ENCODE measurements at places on chromosomes 12 and 14.

DNA sequence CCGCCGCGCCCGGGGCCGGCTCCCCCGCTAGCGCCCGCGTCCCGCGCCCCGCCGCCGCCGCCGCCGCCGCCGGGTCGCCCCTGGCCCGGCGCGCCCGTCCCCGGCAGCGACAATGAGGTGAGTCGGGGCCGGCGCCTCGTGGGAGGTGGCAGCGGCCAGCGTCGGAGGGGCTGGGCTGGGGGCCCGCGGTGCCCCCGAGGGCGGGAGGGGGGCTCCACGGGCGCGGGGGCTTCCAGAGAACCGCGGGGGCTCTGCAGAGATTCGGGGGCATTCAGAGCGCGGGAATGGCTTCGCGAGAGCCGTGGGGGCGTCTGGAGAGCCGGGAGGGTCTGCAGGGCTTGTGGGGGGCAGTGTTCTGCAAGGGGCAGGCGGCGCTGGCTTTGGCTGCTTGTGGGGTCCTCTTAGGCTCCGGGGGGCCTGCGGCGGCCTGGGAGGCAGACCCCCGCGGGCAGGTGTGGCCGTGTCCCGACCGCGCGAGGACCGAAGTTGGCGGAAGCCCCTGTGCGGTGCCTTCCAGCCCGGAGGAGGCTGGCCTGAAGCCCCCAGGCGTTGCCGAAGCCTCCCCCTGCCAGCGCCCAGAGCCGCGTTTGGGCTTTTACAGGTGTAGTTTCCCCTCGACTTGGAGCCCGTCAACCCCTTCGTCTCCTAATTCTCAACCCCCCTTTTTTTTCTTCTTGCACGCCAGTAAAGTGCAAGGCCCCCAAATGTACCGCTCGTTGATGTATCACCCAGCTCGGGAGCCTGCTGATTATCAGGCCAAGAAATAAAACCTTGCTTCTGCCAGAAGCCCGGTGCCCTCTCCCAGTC lies 93.1 kb upstream of the EVL start:
- DNase-seq: no peak

DNA sequence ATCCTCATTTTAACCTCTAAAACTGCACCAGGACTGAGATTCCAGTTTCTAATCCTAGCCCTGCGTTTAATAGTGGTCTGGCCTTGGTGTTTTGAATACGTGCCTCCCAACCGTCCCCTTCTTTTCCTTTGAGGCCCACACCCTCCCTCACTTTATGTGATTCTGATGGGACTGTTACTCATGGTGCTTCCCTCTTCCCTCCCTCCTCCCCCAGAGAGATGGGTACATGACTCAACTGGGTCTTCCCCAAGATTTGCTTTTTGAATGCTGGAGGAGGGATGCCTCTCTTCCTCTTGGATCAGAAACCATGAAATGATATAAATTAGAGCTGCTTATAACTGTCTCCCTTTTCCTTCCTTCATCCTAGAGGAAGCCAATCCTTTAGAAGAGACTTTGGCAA lies 8.2 kb upstream of the PPP2R5E start:
- no peak for DNase-seq

GRCh38 chr12:2636741-2637340 lies 157.9 kb upstream of the FKBP4 start:
- no peak for DNase-seq

- no peak for DNase-seq
Measured at GRCh38 chr12:89494411-89495231, 30.0 kb downstream of the GALNT4 start.

DNA sequence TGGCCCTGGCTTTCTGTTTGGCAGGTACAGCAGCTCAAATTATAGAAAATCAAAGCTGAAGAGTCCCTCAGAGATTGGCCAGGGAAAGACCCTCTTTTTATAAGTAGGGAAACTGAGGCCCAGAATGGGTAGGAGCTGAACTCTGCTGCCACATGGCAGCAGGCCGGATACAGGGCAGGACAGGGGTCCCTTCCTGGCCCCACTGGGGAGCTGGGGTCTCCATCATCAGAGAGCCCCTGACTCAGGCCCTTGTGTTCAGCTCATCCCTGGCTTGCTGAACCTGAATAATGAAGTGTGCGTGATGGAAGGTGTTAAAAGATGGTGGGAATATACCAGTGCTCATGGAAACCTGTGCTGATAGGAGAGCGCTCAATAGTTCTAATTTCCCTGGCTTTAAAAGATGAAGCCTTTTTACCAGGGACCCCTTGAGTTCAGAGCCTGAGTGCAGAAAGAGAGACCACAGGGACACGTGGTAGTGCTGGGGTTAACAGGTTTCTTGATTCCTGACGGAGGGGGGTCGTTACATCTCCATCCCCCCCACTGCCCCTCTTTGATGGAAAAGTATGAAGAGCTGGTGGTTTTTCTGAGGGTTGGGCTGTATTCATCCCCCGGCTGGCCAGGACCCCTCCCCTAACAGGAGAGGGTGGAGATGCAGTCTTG lies 4.4 kb downstream of the DLK1 start:
- no peak for DNase-seq

DNA sequence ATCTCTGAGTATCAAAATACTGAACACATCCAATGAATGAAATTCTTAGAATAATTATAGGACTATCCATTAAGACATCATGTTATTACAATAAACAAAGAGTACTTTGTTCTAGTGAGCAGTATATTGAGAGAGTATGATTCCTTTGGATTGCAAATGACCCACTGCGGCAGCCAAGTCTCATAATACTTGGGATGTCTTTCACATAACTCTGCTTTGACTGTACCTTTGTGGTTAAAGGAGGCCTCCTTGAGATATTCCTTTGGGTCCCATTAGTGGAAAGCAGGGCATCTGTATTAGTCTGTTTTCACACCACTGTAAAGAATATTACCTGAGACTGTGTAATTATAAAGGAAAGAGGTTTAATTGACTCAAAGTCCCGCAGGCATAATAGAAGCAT lies 593.8 kb downstream of the TRHDE start:
- no peak for DNase-seq

- DNase-seq: no peak
Measured at GRCh38 chr12:70627677-70628076, 9.6 kb downstream of the PTPRB start.

GRCh38 chr12:91496337-91496736 lies 313.7 kb upstream of the DCN start:
- no peak for DNase-seq

GRCh38 chr14:81859046-81859445 lies 325.4 kb upstream of the SEL1L start:
- no peak for DNase-seq

- DNase-seq: no peak
Measured at GRCh38 chr14:88079624-88080023, 74.7 kb downstream of the GPR65 start.

GRCh38 chr14:104076743-104077142 lies 8.8 kb upstream of the ASPG start:
- no peak for DNase-seq

- DNase-seq: no peak
Measured at GRCh38 chr12:117279606-117280005, 81.8 kb downstream of the NOS1 start.

GRCh38 chr14:52355526-52355925 lies 41.4 kb downstream of the PTGER2 start:
- DNase-seq: no peak

DNA sequence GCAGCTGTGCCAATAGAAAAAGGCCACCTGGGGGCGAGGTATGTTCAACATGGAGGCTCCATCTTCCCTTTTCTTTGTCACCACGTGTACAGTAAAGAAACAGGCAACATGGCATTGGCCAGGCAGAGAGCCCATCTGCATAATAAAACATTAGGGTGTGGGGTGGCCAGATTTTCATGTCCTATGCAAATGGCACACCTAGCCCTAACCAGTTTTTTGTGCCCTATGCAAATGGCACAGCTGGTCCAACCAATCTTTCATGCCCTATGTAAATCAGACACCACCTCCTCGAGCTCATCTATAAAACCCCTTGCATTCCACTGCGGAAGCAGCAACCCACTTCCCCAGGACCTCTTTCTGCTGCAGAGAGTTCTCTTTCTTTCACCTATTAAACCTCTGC lies 149.1 kb upstream of the RGS6 start:
- DNase-seq: no peak

GRCh38 chr12:14694145-14694714 lies 2.2 kb downstream of the GUCY2C start:
- DNase-seq: no peak

- DNase-seq: no peak
Measured at GRCh38 chr12:89707703-89708564, 704 bp downstream of the ATP2B1 start.

GRCh38 chr12:16002880-16003279 lies 91.7 kb downstream of the DERA start:
- DNase-seq: no peak

DNA sequence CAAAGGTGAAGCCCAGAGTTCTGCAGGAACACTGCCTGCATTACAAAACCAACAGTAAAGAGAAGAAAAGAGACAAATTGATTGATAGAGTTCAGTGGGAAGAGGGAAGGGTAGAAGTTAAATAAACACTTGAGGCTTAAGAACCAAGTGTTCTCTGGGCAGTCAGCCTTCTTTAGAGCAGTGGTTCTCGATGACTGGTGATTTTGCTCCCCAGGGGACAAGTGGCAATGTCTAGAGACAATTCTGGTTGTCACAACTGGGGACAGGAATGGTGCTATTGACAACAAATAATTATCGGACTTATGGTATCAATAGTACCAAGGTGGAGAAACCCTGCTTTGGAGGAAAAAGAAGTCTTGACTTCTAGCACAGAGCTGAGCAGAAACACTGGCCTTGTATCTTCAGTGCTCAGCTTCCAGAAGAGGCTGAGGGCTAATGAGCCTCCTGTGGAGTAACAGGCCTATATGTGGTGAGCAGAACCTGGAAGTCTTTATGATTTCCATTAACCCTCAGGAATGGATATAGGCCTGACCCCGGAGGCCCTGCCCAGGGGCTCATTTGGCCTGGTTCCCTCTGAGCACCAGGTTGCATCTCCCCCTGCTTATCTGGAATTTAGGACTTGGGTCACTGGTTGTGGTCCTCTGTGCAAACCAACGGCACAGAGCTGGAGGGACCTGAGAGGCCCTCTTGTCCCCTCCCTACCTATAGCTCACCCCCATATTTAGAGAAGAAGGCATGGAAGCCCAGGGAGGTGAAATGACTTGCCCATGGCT lies 204.6 kb upstream of the PWP1 start:
- DNase-seq: no peak

- DNase-seq: no peak
Measured at GRCh38 chr14:19743256-19743655, at the start of gene OR4Q3. TSS of gene OR4Q3 (plus strand) at chr14:19743571.

- no peak for DNase-seq
Measured at GRCh38 chr12:12138203-12139154, 67.7 kb downstream of the BCL2L14 start.

GRCh38 chr12:12909228-12909994 lies 18.0 kb downstream of the GPRC5A start:
- DNase-seq: no peak

GRCh38 chr14:98890556-98891340 lies 381.2 kb downstream of the BCL11B start:
- no peak for DNase-seq

GRCh38 chr12:97751704-97752103 lies 289.1 kb downstream of the RMST start:
- no peak for DNase-seq

DNA sequence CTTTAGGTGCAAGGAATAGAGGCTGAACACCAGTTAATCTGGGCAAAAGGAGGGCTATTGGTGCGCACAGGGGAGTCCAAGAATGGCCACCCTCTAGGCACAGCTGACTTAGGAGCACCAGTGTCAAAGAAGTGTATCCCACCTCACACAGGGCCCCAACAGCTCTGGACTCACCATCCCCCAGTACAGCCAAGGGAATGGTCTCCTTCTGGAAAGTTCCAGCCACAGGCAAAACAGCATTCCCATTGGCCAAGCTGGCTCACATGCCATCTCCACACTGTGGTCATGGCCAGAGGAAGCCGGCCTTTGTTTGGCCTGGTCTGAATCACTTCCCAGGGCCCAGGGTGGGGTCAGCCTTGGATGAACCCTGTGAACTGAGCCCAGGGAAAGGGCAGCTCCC lies 120.1 kb downstream of the DICER1 start:
- DNase-seq: no peak

DNA sequence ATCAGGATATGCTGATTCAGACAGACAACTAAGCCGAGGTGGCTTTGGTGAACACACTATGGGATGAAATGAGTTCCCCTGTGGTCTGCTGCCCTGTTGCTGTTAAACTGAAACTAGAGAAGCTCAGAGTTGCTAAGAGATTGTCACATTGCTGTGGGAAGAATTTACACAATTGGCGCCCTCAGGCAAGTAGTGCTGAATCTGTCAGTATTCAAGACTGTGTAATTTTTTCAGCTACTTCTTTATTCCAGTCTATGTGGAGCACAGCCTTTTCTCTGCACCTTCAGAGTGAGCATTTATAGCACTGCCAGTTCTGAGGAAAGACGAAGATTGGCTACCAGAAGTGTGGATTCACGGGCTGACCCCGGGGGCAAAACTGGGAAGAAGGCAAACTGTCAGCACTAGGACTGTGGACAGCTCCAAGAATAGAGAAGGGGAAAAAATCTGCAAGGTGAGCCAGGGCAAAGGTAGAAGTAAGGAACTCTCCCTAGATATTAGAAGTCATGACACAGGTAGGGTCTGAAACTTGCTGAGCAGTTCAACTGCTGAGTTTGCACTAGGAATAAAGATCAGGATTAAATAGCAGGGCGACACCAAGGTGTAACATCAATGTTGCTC lies 218.8 kb upstream of the TMPO start:
- no peak for DNase-seq

- DNase-seq: no peak
Measured at GRCh38 chr14:86015511-86015910, 485.6 kb downstream of the FLRT2 start.

DNA sequence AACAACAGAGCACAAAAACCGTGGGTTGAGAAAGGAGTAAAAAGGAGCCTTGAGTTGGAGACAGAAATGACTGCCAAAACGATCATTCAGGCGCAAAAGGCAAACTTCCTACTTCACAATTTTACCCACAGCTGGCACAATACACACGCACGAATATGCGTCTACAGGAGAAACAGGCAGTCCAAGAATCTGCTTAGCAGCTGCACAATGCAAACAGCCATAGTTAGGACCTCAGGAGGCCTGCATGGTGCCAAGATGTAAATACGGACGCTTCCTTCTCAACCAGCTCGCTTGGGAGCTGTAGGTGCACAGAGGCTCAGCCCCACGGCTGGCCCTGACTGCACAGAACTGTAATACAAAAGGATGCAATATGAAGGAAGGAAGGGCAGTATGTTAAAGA lies 250.1 kb upstream of the CAND1 start:
- DNase-seq: no peak

DNA sequence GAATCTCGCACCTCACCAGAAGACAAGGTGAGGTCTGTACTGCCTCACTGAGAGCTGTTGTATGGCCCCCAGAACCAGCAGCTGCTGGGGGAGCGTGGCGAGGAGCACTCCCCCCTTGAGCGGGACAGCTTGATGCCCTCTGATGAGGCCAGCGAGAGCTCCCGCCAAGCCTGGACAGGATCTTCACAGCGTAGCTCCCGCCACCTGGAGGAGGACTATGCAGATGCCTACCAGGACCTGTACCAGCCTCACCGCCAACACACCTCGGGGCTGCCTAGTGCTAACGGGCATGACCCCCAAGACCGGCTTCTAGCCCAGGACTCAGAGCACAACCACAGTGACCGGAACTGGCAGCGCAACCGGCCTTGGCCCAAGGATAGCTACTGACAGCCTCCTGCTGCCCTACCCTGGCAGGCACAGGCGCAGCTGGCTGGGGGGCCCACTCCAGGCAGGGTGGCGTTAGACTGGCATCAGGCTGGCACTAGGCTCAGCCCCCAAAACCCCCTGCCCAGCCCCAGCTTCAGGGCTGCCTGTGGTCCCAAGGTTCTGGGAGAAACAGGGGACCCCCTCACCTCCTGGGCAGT lies 9.3 kb downstream of the CACNB3 start:
- no peak for DNase-seq
